ENCODE measurements at places on chromosomes 4 and X.

GRCh38 chr4:38873290-38873944, 5.8 kb downstream of the FAM114A1 start:
- peak; percentile 50 for DNase-seq

- no peak for DNase-seq
Measured at GRCh38 chrX:48901069-48901468, 3.3 kb downstream of the PQBP1 start.

DNA sequence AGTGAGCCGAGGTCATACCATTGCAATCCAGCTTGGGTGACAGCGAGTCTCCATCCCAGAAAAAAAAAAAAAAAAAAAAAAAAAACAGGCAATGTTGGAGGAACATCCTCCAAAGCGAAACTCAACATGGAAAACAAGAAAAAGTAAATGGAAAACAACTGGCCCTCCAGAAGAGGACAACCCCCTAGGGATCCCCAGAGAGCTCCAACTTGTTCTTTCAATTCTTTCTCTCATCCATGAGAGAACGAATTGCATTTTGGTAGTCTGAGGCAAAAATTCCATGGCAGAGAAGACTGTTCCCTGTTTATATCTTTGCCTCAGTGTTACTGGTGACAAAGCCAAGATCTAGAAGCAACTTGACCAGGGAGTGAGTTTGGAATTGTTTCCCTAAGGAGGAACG, 49.8 kb downstream of the OPHN1 start:
- DNase-seq, result no peak

- no peak for DNase-seq
Measured at GRCh38 chr4:135240796-135241195, 1039.2 kb upstream of the PABPC4L start.

DNA sequence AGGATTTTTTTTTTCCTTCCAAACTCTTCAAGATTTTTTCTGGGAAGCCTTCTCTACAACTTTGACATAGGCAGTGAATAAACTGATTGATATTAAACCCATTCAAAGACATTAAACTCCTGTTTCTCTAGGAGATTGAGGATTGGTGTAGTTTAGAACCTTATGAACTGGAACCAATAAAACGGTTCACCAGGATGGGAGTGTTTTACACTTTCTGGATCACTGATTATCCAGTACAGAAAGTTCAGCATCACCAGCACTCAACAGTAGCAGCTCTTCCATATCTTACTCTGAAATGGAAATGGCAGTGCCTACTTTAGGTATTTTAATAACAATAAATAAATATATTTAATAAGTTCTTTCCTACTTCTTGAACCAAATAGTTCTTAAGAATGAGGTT, 76.7 kb downstream of the BMPR1B start:
- no peak for DNase-seq

GRCh38 chr4:115844180-115844579, 730.8 kb upstream of the NDST4 start:
- no peak for DNase-seq

DNA sequence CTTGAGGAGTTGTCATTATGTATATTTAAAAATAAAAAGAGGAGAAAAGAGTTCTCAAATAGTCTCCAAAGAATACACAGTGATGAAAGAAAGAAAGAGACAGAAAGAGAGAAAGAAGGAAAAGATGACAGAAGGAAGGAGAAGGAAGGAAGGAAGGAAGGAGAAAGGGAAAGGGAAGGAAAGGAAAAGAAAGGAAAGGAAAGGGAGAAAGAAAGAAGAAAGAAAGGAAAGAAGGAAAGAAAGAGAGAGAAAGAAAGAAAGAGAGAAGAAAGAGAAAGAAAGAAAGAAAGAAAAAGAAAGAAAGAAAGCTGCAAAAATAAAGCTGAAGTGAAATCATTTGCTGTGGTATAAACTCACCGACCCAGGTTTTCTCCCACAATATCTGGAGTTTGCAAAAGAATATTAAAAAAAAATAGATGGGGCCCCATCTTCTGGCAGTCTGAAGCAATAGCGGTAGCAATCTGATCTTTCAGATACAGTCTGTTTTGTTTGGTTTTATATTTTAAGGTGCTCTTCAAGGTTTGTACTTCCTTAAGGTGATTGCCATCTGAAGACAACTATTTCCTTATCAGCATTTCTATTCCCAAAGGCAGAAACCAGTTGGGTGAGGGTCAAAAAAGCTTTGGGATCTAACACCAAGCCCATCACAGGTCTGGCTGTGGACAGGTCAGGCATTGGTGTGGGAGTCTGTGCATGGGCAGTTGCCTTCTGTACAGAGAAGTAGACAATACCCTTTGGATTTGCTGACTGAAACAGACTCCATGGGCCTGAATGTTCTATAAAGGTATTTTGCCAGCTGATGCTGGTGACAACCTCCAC, 160.4 kb downstream of the CPEB2 start:
- DNase-seq, result no peak

- DNase-seq, result no peak
Measured at GRCh38 chrX:107979534-107979933, 2.6 kb downstream of the TEX13B start.

GRCh38 chr4:43781125-43781524, 667.5 kb downstream of the KCTD8 start:
- no peak for DNase-seq

DNA sequence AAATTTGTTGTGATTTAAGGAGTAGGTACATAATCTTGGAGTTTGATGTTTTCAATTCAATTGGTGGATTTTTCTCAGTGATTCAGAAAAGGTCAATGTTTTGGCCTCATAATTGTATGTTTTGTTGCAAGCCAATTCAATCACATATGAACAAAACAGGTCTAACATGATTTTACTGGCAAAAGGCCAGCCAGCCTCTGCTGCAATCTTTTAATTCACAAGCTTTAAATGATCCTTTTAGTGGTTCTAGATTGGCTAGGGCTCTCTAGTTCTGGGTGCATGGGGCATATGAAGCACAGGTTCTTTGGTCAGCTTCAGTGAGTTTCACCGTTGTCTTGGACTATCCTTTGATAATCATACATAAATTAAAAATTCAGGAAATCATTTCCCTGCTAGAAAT, 19.2 kb upstream of the SLC6A14 start:
- DNase-seq, result no peak

- peak; percentile 23 for DNase-seq
Measured at GRCh38 chr4:183354219-183354618, 32.0 kb upstream of the CLDN24 start.

GRCh38 chr4:31341601-31342359, 621.6 kb downstream of the PCDH7 start:
- no peak for DNase-seq

- no peak for DNase-seq
Measured at GRCh38 chrX:2313864-2314640, 186.7 kb downstream of the DHRSX start.

DNA sequence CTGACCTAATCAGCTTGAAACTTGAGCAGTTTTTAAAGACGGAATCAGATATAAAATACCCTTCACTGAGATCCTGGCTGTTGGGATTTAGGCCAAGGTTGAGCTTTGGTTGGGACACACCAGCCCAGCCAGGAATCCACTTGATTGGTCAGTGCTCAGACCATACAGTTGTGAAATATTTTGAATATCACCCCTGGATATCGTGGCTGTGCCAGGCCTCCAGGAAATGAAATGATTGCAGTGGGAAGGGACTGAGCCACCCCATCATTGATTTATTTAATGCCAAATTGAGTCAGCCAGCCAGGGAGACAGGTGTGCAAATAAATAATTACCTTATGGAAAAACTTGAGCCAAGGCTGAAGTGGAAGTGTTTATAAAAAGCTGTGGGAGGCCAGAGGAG, 128.4 kb upstream of the SCML1 start:
- peak; percentile 64 for DNase-seq

GRCh38 chrX:129125122-129125914, 398.0 kb downstream of the SMARCA1 start:
- DNase-seq, result no peak

GRCh38 chrX:118522230-118522926, 26.8 kb downstream of the DOCK11 start:
- DNase-seq, result no peak

DNA sequence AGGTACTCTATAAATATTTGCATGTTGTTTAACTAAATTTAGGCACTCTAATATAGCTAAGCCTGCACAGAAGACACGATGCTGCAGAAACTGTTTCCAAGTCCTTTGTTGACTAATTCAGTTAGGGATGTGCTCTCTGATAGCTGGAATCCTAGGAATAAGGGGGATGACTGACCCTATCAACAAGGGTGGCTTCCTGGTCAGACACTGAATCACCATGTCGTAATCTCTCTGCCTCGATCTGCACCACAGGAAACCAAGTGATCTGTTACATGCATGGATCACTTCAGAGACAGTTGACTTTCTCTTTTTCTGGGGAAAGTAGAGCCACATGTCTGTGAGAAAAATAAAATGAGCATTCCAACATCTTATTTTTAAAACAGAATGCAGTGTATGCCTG, 169.1 kb downstream of the GUCY2F start:
- DNase-seq, result no peak

GRCh38 chrX:37553476-37553875, 18.0 kb upstream of the LANCL3 start:
- no peak for DNase-seq

DNA sequence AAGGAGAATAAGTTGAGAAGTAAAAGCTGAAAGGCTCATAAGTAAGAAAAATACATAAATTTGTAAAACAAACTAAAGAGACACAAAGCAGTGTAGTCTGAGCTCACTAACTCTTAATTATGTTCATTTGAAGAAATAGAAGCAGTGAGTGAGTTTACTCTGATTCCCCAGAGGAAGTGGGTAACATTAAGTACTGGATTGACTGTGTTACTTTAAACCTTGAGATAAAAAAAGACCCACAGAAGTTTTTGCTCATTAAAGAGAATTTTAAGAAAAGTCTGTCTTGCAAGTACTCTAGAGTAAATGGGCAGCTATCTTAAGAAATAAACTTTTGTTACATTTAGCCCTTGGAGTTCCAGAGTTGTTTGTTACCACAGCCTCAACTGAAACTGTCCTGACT, 2466.9 kb downstream of the PCDH7 start:
- no peak for DNase-seq

GRCh38 chr4:24978291-24979075, 52.3 kb downstream of the LGI2 start:
- DNase-seq, result no peak

- no peak for DNase-seq
Measured at GRCh38 chr4:121070274-121070673, 2.1 kb downstream of the NDNF start.

DNA sequence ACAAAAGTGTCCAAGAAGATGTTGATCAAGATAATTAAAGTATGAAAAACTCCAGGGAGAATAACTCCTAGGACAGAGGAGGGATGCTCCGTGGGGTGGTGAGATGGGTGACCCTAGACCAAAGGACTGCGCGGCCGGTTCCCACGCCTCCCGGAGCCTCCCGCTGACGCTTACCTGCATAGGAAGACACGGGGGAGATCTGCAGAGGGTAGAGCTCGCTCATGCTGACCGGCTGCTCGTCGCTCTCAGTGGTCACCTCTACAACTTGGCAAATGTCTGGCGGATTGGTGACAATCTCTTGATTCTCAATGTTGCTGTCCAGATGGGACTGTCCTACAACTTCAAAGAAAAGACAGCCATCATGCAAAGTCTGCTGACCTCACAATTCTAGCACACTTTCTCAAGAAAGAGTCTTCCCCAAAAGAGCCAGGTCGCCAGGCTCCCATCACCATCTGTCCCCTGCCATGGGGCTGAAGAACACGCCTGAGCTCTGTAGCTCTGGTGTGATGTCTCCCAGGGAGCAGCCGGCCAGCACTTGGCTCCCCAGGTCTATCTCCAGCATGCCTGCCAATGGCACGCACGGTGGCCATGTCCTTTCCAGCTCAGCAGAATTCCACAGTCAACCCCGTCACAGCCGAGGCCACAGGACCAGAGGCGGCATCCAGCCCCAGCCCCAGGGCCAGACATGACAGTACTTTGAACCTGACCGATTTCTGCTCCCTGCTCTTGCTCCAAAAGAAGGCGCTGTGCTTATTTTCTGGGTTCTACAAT, 75.4 kb downstream of the IRF2 start:
- no peak for DNase-seq

DNA sequence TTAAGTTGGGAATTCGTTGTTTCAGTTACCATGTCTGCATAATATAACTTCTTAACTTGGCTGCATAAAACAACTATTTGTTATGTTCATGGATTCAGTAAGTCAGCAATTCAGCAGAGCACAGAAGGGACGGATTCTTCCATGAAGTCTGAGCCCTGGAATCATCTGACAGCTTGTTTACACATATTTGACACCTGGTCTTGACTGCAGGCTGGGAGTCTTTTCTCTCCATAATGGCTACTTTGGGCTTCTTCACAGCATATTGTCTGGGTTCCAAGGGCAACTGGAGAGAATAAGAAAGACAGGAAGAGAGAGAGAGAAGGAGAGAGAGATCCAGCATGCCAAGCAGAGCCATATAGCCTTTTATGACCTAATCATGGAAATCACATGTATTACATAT, 23.1 kb downstream of the CENPC start:
- DNase-seq, result no peak

- DNase-seq, result no peak
Measured at GRCh38 chr4:139734201-139734874, 68.7 kb downstream of the MGST2 start.

GRCh38 chrX:14095702-14096101, 66.0 kb upstream of the GEMIN8 start:
- DNase-seq, result no peak

GRCh38 chr4:128501239-128501638, 213.6 kb upstream of the PGRMC2 start:
- no peak for DNase-seq

GRCh38 chrX:105869701-105870100, 47.4 kb downstream of the NRK start:
- no peak for DNase-seq

GRCh38 chr4:5992171-5992827, 25.9 kb downstream of the C4orf50 start:
- DNase-seq, result no peak

DNA sequence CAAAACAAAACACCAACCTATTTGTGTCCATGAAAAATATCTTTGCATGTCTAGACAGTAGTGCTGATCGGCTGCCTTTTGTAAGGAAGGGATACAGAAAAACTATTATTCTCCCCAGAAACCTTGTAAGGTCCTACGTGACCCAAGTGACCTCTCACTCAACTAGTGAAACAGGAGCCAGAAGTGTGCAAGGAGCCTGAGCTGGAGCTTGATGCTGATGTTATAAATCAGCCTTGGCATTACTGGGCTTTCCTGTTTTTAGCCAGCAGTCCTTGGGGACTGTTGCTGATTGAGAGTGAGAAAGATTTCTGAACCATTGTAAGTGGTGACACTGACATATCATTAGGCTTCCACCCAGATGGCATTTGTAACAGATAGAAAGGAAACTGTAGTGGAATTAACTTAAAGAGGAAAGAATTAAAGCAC, 100.8 kb upstream of the LIMCH1 start:
- no peak for DNase-seq

GRCh38 chr4:41880840-41881831, 54.1 kb upstream of the TMEM33 start:
- no peak for DNase-seq
